ENCODE measurements at places on chromosomes 7 and 10. TPM values are rescaled to one million over a fixed set of nuclear protein-coding genes. Genes with fewer than 3 reads are reported as not detected.

- no peak for DNase-seq
Measured at GRCh38 chr7:67359900-67360299, 363.3 kb downstream of the TYW1 start.

DNA sequence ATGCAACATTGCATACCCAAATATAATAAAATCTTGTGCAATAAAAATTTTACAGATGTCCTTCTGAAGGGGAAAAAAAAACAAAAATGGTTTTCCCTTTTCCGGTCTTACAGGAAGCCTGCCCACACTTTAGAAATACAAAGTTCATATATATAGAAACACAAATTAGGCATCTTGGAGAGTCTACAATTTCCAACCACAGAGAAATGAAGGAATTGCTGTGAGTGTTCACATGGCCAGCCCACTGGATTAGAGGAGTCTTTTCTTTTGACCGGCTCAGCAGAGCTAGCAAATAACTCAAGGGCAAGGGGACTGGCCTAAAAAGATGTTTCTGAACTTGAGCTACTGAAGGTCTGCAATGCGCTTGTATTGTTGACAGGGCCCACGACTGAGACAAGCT, 92.4 kb downstream of the GLI3 start:
- no peak for DNase-seq

TTYH3 gene
- polyA plus RNA-seq: 17.4 TPM

GRCh38 chr10:20287586-20287985, 471.4 kb downstream of the PLXDC2 start:
- no peak for DNase-seq

- no peak for DNase-seq
Measured at GRCh38 chr10:90032519-90032918, 331.1 kb downstream of the KIF20B start.

GRCh38 chr7:157471259-157472125, 134.7 kb downstream of the DNAJB6 start:
- DNase-seq: no peak

DNA sequence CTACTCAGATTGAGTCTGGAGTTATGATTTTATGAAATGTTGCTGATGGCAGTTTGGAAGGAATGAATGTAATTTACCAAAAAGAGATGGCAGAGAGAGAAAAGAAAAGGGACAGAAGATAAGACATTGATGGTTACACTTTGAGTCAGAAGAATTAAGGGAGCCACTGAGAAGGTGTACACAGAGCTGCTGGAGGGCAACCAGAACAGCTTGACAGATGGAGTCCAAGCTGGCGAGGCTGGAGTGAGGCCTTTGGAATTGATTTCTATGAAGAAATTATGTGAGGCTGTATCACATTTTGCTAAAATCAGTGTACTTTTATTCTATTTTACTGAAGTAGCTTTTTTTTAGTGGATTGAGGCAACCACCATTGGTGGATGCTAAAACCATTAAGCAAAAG, 740.5 kb downstream of the REEP3 start:
- no peak for DNase-seq

OR2A42 gene
- polyA plus RNA-seq: not detected

- DNase-seq: peak; percentile 87
Measured at GRCh38 chr10:69337296-69338132, 59.2 kb downstream of the HK1 start.

GIMAP4 gene
- 23.8 TPM for polyA plus RNA-seq
